ENCODE measurements at places on chromosomes 5 and 9.

DNA sequence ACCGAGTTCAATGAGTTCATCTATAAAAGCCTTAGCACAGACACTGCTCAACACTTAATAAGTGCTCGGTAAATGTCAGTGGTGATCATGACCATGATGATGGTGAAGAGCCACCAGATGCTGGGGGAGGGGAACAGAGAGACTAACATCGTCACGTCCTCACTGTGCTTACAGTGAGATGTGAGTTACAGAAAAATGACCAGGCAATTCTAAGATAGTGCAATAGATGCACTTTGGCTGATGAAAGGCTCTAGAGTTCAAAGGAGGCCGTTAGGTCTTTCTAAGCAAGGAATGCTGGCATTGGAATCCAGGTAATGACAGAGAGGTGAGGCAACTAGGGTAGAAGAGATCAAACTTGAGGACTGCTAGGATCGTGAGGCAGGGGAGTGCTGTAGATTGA is 36.7 kb downstream of the ARL15 start:
- no peak for DNase-seq

DNA sequence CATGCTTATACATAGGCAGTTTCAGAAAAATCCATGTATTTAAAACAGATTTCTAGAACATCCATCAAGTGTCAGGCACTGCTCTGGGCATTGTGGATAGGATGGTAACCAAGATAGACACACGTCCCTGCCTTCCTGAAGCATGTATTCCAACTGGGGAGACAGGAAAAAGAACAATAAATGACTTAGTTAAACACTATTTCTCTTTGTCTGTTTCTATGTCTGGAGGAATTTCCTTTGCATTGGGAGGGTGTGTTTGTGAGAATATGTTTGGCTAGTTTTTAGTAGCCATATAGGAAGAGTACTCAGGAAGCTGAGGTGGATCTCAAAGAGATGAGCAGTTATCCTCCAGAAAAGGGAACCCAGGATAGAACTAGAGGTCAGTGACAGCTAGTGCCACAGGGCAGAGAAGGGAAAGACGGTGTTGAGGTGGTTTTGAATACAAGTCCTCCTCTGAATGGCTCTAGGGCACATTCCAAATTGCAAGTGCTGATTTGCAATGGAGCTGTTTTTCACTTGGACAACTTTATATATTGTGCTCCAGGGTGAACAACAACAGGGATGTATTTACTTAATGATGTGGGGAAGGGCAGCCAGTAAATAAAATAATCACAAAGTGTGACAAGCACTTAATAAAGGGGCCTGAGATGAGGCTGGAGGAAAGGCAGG is 144.7 kb upstream of the SHB start:
- DNase-seq: no peak

- DNase-seq: no peak
These were observed 131.1 kb upstream of the CNTLN start for GRCh38 chr9:17003576-17004240.

- DNase-seq: no peak
These were observed 1.1 kb downstream of the F2RL2 start for GRCh38 chr5:76622076-76622475.

GRCh38 chr5:135151256-135151655 is 117.2 kb upstream of the PITX1 start:
- no peak for DNase-seq

DNA sequence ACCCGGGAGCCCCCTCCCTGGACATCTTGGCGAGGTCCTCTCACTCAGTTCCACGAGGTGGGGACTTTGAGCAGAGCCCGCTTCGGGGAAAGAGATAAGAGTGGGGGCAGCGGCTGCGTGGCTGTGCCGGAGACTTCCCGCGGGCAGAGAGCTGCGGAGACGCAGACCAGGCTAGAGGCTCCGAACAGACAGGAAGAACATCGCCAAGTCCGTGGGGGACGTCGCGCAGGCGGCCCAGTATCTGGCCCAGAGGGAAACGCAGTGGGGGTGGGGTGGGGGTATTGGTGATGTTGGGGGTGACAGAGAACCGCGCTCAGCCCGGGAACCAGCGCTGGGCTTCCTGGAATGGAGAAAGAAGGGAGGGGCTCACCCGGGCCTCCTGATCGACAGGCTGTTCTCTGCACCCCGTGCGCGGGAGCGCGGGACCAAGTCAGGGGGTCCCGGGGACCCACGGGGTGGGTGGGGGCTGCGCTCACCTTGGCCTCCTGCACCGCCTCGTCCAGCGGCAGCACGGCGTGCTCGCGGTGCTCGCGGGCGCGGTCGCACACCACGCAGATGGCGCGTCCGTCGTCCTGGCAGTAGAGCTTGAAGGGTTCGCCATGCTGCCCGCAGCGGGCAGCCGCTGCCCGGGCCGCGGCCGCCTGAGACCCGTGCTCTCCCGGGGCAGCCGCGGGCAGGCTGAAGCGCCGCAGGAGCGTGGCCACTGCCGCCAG is 727 bp downstream of the TRIM7 start:
- DNase-seq: no peak

DNA sequence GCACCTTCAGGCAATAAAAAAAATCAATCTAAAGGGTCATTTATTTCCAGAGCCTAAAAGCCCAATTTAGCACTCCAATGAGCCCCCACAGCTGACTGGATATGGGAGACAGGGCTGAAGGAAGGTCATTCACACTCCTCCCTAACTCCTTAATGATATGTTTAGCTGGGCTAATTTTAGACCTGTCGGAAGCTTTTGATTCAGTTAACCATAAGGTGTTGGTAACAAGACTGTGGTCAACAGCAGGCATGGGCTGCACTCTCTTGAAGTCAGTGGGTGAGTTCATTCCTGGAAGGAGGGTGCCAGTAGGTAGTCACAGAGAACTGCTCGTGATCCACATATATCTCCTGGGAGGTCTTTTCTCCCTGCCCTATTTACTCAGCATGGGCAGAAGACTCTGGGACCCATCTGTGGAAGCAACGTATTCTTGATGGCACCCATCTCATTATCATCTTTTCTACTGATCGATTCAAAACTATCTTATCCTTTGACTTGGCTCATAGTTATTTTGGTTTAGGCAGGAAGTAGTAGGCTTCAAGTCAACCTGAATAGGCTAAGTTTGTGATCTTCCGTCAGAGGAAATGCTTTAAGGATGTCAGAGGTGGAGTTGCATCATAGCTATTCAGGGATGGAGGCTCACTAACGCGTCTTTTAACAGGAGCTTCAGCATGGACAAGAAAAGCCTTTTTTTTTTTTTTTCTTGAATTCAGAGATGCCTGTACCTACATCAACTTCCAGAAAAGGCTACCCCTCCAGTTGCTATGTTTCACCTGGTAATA is 367.7 kb upstream of the SLC30A5 start:
- no peak for DNase-seq

DNA sequence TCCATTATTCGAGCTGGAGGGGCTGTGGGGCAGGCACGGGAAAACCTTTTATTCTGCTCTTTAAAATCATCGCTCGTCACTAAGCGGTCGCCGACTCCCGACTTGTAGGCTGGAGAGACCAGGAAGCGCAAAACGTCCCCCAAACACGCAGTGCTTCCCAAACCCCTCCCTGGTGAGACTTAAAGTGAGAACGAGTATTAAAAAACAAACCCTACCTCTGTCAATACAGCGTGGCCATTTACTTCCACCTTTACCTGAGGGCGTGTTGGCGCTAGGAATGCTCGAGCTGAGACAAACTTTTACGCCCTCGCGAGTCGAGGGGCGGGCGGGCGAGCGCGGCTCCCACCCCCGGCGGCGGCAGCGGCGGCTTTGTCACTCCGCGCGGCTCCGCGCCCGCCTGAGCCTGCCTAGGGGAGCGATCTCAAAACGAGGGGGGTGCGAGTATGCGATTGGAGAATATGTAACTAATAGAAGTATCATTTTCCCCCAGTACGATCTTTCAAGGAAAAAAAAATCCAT is at the start of gene NR2F1-AS1:
TSS of gene NR2F1-AS1 (minus strand) at position 293 of the 519 bp plus-strand sequence.
- no peak for DNase-seq

DNA sequence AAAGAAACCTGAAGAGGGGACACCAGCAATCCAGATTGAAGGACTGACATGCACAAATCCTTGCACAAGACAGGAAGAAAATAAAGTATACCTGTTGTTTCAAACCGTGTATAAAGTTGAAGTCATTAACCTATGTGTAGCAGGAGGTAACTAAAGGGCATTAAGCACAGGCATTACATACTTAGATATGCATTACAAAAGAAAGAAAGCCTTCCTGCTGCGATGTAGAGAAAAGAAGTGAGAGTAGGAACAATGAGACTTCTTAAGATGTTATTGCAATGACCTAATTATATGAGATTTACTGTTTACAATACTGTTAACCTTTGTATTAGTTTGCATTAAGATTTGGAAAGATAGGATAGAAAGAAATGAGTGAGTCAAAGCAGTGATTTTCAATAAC is 308.9 kb upstream of the PTPRD start:
- no peak for DNase-seq

DNA sequence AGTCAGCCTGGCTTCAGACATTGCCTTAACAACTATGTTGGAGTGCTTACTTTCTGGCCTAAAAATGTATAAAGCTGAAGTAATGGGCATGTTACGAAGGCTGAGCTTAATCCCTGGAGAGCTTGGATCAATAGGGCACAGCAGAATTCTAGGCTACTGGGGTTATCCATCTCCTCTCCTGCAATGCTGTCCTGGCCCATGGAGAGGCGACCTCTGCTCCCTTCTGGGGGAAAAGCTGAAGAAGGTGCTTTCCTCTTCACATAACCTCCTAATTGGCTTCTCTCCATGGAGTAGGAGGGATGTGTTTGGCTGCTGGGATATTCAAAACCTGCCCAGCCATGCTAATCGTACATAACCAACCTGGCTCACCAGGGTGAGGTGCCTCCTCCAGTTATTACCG is 403.5 kb downstream of the DMRT2 start:
- DNase-seq: no peak

- DNase-seq: no peak
These were observed 233.5 kb downstream of the FRMD3 start for GRCh38 chr9:83304686-83305085.

- DNase-seq: no peak
These were observed 281.9 kb downstream of the TENT4A start for GRCh38 chr5:6995115-6995514.

- no peak for DNase-seq
These were observed 297.9 kb downstream of the SLIT3 start for GRCh38 chr5:169002953-169003555.

GRCh38 chr5:65779643-65780042 is 57.6 kb downstream of the NLN start:
- no peak for DNase-seq

GRCh38 chr5:16976625-16977008 is 40.5 kb upstream of the MYO10 start:
- DNase-seq: no peak

DNA sequence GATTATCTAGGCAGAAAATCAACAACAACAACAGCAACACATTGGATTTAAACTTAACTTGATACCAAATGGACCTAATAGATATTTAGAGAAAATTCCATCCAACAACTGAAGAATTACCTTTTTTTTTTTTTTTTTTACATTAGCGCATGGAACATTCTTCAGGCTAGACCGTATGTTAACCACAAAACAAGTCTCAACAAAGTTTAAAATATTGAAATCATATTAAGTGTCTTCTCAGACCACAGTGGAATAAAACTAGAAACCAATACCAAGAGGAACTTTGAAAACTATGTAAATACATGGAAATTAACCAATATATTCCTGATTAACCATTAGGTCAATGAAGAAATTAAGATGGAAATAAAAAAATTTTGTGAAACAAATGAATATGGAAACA is 315.8 kb downstream of the CSNK1G3 start:
- no peak for DNase-seq

DNA sequence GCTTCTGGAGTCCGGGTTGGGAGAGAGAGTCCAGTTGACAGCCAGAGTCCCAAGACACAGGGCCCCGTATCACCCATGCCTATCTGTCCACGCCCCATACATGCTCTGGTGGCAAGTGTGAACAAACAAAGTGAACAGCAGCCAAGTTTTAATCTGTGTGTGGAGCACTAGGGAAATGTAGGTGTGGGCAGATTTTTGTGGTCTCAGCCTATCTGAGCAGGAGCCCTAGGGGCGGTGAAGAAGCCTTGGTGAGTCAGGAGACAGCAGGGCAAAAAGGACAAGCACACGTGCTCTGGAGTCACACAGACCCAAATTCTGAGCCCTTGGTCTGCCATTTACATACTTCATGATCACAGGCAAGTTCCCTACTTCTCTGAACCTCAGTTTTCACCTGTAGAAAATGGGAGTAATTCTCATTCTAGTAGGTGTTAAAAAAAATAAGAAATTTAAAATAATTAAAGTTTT is 23.2 kb downstream of the EGR1 start:
- DNase-seq: no peak

GRCh38 chr5:79285833-79286232 is 49.9 kb downstream of the JMY start:
- DNase-seq: no peak

GRCh38 chr5:135482381-135482933 is 30.3 kb upstream of the TIFAB start:
- DNase-seq: no peak

- peak; percentile 77 for DNase-seq
These were observed 15.1 kb upstream of the ZNF131 start for GRCh38 chr5:43105369-43106289.

DNA sequence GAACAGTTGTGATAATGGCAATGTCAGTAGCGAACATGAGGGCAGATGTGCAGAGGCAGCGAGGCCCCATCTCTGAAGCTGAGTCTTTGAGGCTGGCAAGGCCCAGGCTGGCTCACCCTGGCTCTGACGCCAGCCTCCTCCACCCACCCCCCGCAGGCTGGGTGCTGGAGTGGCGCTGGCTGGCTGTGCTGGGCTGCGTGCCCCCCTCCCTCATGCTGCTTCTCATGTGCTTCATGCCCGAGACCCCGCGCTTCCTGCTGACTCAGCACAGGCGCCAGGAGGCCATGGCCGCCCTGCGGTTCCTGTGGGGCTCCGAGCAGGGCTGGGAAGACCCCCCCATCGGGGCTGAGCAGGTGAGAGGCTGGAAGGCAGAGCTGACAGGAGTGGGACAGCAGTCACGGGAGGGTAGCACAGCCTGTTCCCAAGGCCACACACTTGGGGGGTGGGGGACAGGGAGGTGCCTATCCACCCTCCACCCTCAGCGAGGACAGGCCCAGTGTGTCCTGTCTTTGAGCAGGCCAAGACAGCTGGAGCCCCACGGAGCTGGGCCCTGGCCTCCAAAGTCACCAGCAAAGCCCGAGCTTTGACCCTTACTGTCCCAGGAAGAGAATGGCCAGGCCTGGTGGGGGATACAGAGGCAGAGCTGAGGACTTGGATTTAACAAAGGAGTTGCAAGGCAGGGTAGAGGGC is 5.6 kb downstream of the SLC2A8 start:
- no peak for DNase-seq

Data from nucleus accumbens (tissue), 56 donors.